ENCODE measurements at places on chromosomes 7 and 10.

GRCh38 chr7:98250789-98251188 is 1.2 kb downstream of the TECPR1 start:
- peak; percentile 10 for DNase-seq

DNA sequence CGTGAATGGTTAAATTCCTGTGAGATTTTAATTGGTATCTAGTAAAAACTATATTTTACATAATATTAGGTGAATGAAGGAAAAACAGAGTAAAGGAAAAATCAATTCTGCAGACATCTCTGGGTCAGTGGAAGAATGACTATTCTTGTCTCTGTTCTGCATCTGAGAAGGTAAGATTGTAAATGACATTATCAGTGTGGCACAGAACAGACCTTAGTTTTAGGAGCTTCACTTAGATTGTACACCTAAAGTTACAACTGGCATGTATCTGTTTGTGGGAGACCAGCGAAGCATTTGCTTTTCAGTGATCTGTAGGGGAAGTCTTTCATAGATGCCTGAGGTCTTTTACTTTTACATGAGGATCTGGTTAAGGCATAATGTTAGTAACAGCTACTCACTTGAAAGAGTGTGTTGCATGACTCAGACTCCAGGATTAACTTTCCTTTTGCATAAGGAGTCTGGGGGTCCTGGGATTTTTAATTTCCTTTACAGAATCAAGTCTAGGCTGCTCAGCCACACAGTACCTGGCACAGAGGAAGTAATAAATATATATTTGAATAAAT is 56.2 kb downstream of the JMJD1C start:
- DNase-seq, result no peak

DNA sequence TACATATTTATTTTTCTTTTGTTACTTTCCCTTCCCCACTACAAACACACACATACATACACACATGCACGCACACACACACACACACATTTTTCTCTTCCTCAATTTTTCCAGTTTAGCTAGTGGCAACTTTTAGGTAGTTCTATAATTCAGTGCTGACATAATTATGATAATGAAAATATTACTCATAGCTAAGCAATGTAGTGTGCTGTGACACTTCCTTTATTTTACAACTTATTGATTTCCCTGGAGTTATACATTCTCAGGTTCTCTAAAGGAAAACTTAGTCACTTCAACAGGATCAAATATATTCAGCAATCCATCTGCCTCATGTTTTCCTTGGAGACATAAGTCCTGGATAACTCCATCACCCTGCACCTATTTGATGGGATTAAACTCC is 151.6 kb downstream of the CACNA2D1 start:
- DNase-seq, result no peak

DNA sequence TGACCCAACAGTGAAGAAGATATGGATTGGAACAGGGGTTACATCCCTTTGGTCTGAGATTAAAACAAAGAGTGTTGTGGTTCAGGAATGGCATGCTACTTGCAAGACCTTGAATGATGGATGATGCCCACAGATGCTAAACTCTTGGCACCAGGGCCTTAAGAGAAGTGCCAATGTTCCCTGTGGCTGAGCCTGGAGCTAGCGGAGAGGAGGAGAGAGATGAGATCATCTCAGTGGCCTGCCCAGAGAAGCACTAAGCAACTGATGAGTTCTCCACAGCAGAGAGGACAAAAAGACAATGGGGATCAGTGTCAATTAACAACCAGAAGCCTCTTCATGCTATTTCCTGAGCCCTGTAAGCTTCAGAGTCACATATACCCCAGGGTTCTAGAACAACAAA is 97.8 kb downstream of the ELAPOR2 start:
- DNase-seq, result no peak

DNA sequence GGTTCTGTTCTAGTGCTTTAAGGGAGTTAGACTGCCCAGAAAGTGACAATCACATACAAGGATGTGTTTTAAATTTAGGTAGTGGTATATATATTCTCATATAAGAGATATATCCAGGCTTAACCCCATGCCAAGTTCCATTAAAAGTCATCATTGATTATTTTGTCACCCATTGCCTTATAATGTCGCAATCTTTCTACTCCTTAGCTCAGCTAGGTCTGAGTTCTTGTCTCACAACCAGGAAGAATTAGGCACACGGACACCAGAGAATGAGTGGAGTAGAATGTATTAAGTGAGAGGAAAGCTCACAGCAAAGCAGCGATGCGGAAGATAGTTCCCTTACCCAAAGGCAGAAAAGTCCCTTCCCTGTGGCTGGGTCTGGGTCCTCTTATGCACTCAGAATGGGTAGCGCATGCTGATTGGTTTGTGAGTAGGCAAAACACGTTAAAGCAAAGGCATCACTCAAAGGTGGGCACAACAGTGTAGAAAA is 197.2 kb upstream of the AHR start:
- DNase-seq, result no peak

GRCh38 chr7:117673367-117673766 is 193.5 kb downstream of the CFTR start:
- no peak for DNase-seq

DNA sequence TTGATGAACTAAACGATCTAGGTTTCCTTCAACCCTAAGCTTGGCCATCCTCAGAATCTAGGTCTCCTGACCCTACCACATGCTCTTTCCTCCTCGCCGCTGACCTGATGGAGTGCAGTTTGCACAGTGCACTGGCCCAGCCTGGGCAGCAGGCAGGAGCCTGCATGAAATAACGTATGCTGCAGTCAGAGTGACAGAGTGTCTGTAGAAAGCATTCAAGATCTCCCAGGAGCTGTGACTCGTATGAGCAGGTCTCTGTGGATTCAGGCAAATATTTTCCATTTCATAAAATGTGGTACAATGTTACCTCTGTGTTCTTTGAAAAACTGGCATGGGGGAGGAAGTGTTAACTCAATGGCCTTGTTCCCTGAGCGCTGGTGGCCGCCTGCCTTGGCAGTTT is 441.8 kb downstream of the RPS24 start:
- DNase-seq, result no peak

DNA sequence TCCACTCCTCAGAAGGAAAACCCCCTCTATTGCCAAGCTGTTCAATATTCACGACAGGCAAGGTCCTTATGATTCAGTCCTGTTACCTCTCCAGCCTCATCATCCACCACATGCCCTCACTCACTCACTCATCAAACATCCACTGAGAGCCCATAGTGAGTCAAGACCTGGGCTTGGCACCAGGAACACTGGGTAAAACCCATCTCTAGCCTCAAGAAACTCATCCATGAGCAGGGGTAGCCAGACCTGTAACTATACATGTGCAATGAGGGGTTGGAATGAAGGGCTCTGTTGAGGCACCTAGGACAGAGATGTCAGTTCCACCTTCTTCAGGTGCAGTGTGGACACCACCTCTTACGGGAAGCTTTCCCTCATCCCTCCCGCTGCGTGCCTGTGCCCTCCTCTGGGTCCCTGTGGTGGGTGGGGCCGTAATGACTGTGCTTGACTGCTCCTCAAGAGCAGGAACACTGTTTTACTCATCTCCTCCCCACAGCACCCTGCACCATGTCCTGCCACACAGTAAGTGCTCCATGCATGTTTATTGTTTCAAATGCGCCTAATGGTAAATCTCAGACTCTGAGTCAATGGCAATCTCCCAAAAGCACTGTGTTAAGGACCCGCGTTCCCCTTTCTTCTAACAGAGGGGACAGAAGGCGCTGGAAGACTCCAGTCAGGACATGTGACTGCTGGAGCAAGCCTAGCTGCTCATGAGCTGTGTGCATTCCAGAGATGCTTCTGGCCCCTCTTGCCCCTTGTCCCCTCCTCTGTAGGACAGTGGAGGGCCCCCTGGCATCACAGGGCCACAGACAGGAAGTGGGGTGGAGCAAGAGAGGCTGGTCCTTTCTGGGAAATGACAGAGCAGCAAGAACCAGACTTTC is 95.4 kb downstream of the HIPK2 start:
- DNase-seq, result peak; percentile 69

GRCh38 chr7:106015381-106016218 is 52.5 kb downstream of the CDHR3 start:
- no peak for DNase-seq

GRCh38 chr7:130899638-130900401 is 165.8 kb upstream of the KLF14 start:
- DNase-seq, result no peak

DNA sequence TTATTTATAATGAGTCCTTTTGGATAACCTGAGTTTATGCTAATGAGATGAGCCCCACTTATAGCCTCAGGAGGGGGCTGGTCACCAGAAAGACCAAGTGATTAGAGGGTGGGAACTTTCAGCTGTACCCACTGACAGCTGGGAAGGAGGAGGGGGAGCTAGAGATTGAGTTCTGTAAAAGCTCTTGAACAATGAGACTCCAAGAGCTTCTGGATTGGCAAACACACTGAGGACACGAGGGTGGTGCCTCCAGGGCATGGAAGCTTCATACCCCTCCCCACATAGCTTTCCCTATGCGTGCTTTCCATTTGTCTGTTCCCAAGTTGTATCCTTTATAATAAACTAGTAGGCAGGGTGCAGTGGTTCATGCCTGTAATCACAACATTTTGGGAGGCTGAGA is 20.3 kb downstream of the MRPS24 start:
- no peak for DNase-seq

- DNase-seq, result no peak
These were observed 623 bp downstream of the INPP5A start for GRCh38 chr10:132538031-132538789.

- DNase-seq, result no peak
These were observed 231.8 kb upstream of the FOXP2 start for GRCh38 chr7:114182837-114183236.

DNA sequence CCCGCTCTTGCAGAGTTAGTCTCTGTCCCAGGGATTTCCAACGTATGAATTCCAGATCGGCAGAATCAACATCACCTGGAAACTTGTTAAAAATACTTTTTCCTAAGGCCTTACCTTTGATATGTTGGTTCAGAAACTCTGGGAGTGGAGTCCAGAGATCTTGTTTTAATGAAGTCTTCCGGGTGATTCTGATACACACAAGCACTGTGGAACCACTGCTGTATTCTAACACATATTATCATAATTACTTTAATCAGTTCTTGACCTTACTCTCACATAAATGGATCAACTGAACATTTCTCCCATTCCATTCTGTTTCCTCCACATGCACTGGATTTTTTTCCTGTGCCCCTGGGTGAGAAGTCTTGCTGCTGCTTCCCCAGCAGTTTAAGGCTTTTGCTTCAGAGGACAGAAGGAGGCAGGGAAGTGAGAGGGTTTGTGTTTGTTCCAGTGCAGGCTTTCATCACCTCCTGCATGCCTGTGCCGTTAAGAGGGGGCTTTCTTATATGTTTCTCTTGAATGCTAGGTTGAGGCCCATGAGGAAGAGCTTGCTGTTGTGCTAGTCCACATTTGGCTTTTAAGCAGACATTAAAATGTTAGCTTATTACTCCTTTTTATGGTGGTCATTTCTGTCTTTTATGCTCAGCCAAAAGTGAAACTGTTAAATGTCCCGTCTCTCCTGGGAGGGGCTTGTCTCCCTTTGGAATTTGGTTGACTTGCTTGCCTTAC is 32.4 kb downstream of the CCSER2 start:
- no peak for DNase-seq

- DNase-seq, result no peak
These were observed 94.3 kb downstream of the IQUB start for GRCh38 chr7:123440101-123440548.

GRCh38 chr10:42932735-42933447 is 144.0 kb upstream of the RET start:
- no peak for DNase-seq

DNA sequence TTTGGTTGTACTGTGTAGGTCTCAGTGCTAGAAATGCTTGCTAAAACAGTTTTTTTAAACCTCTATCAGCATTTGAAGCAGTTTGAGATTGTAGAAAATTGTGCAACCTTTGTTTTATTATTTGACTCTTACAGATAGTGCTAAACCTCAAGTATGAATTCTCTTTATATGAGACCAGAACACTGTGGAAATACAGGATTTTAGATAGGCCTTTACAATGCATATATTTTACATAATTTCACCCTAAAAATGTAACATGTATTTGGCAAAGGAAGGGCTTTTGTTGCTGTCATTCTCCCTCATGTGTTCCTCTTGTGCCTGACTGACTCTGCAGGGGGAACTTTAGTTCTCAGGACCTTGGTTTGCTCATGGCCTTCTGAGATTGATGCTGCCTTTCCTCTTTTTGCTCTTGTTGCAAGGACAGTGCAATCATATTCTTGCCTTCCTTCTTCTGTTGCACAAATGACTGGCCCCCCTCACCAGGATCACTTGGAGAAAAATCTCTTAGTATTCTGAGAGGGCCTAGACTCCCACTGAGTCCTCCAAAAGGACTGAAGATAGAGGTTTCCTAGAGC is 188.7 kb downstream of the PPP1R9A start:
- DNase-seq, result no peak

DNA sequence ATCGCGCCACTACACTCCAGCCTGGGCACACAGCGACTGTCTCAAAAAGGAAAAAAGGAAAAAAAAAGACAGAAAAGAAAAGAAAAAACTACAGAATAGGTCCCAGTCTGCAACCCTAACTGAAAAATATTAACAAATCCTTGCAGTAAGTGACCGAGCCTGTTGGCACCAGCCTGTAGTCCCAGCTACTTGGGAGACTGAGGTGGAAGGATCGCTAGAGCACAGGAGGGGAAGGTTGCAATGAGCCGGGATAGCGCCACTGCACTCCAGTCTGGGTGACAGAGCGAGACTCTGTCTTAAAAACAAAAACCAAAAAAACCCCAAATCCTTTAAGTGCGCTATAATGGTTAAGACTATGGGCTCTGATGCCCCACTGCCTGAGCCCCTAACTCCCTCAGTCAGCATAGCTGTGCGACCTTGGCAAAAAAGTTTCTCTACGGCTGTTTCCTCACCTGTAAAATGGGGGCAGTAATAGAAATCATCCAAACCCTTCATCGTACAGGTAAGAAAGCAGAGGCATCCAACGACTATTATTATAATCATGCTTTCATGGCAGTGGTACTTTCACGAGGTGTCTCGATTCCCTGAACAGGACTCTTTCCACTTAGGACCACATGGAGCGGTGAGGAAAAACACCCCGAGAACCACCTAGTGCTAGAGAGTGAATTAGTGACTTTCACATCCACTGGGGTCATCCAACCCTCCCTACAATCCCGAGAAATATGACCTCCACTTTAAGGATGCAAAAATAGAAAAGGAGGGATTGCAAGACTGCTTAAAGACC is 755 bp downstream of the TOMM7 start:
- no peak for DNase-seq

GRCh38 chr10:36094096-36094495 is 452.0 kb upstream of the FZD8 start:
- no peak for DNase-seq

GRCh38 chr10:94938383-94938782 is at the start of gene CYP2C9:
TSS of gene CYP2C9 (plus strand) at chr10:94938658. CDS start at chr10:94938683, 25 bp downstream.
- DNase-seq, result no peak

DNA sequence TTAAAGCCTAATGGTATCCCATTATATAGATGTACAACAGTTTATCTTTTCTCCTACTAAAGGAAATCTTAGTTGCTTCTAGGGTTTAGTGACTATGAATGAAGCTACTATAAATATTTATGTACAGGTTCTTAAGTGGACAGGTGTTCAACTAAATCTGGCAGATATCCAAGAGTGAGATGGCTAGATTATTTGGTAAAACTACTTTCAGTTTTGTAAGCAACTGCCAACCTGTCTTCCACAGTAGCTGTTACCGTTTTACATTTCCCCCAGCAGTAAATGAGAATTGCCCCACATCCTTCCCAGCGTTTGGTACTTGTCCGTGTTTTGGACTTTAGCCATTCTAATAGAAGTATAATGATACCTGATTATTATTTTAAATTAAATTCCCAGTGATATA is 144.9 kb upstream of the MAGI2 start:
- no peak for DNase-seq

GRCh38 chr10:1266033-1266802 is 210.0 kb downstream of the WDR37 start:
- DNase-seq, result no peak
